Naive thymus-derived CD8-positive, alpha-beta T cell (primary cell): ENCODE measurements at places on chromosomes 5 and 9. TPM values are rescaled to one million over a fixed set of nuclear protein-coding genes. Genes with fewer than 3 reads are reported as not detected.

The FOXD4L3 gene
- total RNA-seq, result 0.25 TPM

The THOC3 gene
- 49.7 TPM for total RNA-seq

The DPYSL3 gene
- total RNA-seq, result not detected

The NRARP gene
- 2.5 TPM for total RNA-seq

The ERCC8 gene
- total RNA-seq, result 7.6 TPM

The KCNV2 gene
- not detected for total RNA-seq

The ANKRD18B gene
- not detected for total RNA-seq

The TRMO gene
- 51.5 TPM for total RNA-seq

The OR2K2 gene
- total RNA-seq, result not detected

The MYORG gene
- 1.2 TPM for total RNA-seq

The CARD9 gene
- total RNA-seq, result 0.85 TPM

The ARL14EPL gene
- total RNA-seq, result not detected

The BARHL1 gene
- total RNA-seq, result not detected

The IL9 gene
- not detected for total RNA-seq

The SLC46A2 gene
- total RNA-seq, result not detected

The MYOZ3 gene
- total RNA-seq, result not detected

The TMEM174 gene
- total RNA-seq, result not detected

The GZMA gene
- 7.3 TPM for total RNA-seq

The FUT7 gene
- total RNA-seq, result not detected

The FASTKD3 gene
- 13.7 TPM for total RNA-seq

The OMD gene
- not detected for total RNA-seq

The AIF1L gene
- total RNA-seq, result not detected

The GRHPR gene
- 58.7 TPM for total RNA-seq

The FST gene
- total RNA-seq, result 0.96 TPM

The SHROOM1 gene
- not detected for total RNA-seq

The PCDHB5 gene
- not detected for total RNA-seq
